AG08396 (cell line): ENCODE measurements at places on chromosomes 3 and 15.
A peak's percentile ranks its signal among the peaks of the same experiment; 100 is the strongest.

DNA sequence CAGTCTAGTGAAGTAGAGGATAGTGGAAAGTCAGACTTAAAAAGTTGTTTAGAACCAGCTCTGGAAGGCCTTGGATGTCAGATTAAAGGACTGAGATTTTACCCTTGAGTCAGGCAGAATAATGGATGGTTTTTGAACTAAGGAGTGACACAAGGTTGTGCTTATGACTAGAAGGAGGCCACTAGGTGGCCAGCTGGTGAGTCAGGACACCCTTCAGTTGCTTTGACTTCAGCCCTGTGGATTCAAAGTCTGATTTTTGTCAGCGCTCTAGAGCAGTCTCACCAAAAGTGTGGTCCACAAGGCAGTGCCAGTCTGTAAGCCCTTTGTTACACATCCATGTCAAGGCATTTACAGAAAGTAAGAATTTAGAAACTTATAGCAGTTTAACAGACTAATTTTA is 3.8 kb upstream of the GABPB1 start:
- DNase-seq: peak; percentile 41

DNA sequence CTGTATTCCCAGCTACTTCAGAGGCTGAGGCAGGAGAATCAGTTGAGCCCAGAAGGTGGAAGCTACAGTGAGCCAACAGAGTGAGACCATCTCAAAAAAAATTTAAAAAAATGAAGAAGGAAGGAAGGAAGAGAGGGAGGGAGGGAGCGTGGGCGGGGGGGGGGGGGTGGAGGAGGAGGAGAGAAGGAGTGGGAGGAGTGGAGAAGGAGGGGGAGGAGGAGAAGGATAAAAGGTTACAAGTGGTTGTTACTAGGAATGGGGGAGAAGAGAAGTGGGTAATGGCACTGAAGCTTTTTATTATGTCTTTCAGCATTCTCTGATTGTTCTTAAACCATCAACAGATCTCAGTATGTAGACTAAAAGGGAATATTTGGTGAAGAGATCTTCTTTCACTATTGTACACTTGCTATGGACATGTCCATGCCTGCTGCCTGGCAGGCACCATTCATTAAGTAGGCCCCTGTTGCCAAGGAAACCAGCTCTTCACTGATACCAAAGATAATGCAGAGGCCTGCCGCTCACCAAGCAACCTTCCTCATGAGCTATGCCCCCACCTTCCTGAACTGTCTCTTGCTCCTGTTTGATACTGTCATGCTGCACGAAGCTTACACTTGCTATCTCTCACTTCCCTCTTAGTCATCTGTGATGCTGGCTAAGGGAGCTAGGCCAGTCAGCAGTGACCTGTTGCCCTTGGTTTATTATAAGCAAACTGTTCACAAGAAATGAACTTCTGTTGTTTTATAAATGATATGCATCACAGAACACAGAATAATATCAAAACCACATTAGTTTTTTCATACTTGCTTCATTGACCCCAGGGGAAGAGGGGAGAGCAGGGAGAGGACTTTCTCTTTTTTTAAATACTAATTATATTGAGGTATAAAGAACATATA is 23.1 kb downstream of the EPM2AIP1 start:
- peak; percentile 79 for DNase-seq

DNA sequence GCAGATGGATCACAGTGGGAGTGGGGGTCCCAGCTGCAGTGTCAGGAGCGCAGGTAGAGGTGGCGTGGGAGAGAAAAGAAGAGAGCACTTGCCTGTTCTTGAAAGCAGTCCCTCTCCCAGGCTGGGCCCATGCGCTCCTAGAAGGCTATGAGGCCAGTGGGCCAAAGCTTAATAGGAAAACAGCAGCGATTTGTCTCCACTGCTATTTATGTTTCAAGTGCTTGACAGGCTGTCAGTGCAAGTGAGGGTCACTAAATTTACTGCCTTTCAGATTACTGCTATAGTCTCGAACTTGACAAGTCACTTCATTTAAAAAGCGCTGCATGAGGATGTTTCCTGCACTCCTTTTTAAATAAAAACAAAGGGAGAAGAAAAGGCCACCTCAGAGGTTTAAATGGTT is 239.5 kb downstream of the GAP43 start:
- DNase-seq: no peak

DNA sequence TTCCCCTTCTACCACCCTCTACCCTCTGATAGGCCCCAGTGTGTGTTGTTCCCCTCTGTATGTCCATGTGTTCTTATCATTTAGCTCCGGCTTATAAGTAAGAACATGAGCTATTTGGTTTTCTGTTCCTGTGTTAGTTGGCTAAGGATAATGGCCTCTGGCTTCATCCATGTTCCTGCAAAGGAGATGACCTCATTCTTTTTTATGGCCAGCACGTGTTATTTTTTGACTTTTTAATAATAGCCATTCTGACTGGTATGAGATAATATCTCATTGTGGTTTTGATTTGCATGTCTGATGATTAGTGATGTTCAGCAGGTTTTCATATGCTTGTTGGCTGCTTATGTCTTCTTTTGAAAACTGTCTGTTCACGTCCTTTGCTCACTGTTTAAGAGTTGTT is 63.1 kb upstream of the NPHP3 start:
- no peak for DNase-seq

DNA sequence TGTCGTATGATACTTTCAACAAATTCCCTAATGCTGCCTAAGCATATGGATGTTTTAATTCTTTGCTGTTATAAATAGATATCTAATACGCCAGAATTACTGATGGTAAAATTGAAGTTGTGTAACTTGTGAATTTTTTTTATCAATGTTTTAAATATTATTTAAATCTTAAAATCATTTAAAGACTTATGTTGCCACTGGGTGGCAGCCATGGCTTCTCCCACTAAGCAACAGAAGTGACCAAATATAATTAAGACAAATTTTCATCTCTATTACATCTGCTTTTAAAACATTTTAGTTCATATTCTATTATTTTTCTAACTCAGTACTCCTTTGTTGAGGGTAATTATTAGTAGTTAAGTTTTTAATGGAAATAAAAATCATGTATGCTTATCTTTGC is 8.1 kb upstream of the IL20RB start:
- DNase-seq: no peak

DNA sequence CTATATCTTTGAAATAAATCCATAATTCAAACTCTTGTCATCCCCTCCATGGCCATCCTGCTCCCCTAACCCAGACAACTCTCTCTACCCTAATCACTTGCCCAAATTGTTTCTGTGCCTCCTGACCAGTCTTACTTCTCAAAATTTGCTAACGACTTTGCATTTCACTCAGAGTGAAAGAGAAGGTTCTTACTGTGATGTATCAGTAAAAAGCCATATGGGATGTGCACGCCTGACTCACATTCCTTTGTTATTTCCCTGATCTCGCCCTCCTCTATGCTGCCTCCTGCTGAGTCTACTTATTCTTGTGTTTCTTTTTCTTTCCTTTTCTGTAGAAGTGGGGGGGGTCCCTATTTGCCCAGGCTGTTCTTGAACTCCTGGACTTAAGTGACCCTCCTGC is 487.2 kb upstream of the FRG2C start:
- DNase-seq: no peak

DNA sequence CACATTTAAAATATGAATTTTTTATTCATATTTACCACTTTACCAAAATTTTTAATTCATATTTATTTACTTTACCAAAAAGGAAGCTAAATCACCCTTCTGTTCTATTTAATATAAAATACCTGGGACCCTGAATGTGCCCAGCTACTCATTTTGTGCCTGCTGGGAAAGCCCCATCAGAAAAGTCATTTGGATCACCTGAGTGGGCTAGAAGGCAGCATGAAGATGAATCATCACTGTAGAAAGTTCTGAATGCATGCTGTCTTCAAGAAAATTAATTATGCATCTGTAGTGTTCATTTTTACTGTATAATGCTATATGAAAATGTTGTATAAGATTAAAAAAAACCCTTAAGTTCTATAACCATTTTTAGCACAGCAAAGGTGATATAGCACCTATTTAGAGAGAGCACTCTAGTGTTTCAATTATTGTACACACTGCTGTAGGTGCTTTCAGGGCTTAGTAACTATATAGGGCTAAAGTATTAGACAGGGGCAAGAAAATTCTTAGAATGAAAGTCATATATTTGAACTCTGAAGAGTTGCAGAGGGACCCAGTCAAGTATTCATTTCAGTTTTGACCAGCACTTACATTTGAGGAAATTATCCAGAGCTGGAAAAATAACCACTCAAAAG is 175.1 kb downstream of the NFKBIZ start:
- no peak for DNase-seq

- no peak for DNase-seq
Measured at GRCh38 chr3:46692566-46692990, 901 bp downstream of the ALS2CL start.

GRCh38 chr3:100260081-100260684 is 609 bp upstream of the TBC1D23 start:
- peak; percentile 42 for DNase-seq

DNA sequence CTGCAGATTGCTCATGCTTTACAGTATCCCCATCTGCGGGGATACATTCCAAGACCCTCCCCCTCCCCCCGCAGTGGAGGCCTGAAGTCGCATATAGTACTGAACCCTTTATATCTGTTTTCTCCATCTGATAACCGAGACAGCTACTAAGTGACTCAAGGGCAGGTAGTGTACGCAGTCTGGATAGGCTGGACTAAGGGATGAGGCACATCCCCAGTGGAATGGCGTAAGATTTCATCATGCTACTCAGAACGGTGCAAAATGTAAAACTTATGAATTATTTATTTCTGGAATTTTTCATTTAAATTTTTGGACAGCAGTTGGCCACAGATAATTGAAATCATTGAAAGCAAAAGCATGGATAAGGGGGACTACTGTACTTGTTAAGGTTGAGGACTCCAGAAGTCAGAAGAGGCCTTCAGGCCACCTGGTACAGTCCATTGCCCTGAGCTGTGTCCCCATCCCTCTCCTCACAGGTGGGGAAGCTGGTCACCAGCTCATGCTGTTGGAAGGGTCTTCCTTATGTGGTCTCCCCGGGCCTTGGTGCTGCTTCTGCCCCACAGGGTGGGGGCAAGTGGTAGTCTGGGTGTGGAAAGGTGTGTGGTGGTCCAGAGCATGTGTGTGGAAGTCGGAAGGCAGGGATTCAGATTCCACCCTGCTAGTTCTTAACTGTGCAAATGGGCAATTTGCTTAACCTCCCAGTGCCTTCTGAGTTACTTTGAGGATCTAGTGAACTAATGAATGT is 72.0 kb downstream of the HCN4 start:
- DNase-seq: no peak
